ENCODE measurements at places on chromosomes 3 and 15.

DNA sequence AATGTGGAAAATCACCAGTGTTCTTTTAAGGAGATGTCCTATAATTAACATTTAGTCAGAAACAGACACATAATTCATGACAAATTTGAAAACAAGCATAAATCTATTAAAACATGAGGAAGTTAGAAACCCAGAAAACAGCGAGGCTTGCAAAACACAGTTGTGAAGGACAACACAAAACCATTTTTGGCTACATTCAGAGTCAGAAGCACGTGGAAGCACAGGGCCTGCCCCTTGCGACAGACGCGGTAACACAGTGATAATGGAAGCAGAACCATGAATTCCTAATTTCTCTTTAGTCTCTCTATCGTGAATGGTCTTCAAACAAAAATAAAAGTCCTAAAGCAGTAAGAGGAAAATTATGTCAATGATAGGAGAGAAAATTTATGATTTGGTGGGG, 12.2 kb downstream of the NCEH1 start:
- DNase-seq = no peak

- DNase-seq = no peak
These were observed 30.2 kb upstream of the LAMP3 start for GRCh38 chr3:183192650-183193300.

DNA sequence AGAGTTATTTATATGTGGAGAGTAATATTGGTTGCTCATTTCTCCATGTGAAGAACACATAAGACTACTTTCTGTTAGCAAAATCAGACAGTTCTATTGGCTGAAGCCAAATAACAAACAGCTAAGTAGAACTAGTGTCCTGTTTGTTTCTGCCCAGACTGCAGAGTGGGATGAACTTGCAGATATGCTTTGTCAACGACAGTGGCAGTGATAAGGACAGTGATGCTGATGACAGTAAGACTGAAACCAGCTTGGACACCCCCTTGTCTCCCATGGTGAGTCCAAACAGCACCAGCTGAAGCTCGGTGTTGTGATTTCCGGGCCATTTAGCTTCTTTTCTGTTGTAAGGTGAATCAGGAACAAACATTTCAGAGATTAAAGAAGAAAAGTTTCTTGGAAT, 102.6 kb upstream of the IL12A start:
- DNase-seq = no peak

- DNase-seq = no peak
These were observed 179.3 kb upstream of the CHRM5 start for GRCh38 chr15:33788906-33789540.

- no peak for DNase-seq
These were observed 35.9 kb upstream of the TMEM115 start for GRCh38 chr3:50395070-50395860.

GRCh38 chr3:152258448-152259393, 10.0 kb upstream of the MBNL1 start:
- DNase-seq = peak; percentile 73

DNA sequence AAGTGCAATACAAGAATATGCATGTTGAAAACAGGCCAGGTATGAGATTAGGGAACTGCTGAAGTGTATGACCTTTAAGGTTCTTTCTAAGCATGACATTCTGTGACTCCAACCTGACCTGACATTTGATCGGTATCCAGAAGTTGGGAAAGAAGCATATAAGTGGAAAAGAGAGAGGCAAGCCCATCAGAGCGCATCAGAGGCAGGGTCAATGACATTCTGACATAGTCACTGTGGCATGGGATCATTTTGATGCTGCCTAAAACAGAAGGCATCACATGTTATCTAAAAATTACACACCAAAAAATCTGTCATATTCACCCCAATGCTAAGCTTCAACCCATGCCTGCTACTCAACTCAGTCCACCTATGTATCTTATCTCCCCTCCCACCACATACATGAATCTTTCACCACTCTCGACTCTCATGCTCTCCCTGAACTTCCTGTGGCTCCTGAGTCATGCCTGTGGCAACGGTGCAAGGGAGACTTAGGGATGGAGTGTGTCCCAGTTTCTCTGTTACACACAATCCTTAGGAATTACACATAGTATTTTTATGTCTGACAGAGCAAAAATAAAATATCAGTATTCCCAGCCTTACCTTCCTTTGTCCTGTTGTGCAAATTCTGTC, 20.5 kb upstream of the LRRN1 start:
- no peak for DNase-seq

DNA sequence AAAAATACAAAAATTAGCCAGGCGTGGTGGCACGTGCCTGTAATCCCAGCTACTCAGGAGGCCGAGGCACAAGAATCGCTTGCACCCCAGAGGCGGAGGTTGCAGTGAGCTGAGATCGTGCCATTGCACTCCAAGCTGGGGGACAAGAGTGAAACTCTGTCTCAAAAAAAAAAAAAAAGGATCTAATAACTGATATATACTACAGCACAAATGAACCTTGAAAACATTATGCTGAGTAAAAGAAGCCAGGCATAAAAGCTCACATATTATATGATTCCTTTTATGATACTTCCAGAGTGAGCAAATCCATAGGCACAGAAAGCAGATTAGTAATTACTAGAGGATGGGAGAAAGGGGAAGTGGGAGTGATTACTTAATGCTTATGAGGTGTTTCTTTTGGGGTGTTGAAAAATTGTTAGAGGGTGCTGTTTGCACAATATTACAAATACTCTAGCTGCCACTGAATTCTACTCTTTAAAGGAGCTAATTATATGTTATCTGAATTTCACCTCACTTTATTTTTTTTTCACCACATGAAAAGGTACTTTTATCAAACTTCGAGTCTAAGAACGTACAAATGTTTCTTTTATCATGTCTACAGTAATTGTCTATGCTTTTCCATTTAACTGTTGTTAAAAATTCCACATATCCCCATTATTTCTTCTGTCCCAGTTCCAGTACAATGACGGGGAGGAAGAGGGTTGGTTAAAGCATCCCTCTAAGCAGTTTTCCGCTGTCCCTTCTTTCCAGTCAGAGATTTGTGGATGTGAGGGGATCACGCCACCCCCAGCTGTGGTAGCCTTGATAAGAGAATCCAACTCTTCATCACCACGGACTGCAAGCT, 77.7 kb upstream of the FAM174B start:
- no peak for DNase-seq

- no peak for DNase-seq
These were observed 3.1 kb upstream of the CFAP20DC start for GRCh38 chr3:59052803-59053411.

DNA sequence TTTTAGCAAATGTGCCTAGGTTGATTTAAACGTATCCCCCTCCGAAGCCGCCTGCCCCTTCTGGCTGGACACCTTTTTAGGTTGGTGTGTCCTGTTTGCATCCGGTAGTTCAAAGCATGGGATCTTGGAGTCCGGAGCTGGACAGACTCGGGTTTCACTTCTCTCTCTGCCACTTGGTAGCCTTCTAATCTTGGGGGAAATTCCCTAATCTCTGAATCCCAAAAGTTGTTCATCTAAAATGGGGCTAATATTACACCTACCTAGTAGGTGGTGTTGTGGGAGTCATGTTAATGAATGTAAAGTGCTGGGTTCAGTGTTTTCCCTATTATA, 760 bp downstream of the FANCI start:
- no peak for DNase-seq

DNA sequence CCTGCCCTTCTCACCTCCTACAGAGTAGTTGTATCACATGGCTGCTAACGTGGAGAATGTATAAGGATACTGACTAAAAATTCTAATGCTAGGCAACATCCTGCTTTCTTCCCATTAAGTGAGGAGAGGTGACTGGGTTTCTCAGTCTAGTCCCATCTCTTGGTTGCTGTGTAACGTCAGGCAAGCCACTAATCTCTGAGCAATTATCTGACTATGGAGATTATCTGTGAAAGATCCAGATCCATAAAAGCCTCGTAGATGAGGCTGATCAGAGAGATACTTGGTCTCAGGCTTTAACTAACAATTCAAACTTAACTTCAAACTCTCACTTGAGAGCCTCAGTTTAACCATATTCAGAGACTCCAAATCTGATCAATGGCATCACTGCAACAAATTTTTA, 4.7 kb upstream of the RPS17 start:
- DNase-seq = no peak

GRCh38 chr3:115397433-115397832, 225.9 kb upstream of the GAP43 start:
- no peak for DNase-seq

- DNase-seq = no peak
These were observed 262.9 kb upstream of the ATP10A start for GRCh38 chr15:26126070-26126469.

DNA sequence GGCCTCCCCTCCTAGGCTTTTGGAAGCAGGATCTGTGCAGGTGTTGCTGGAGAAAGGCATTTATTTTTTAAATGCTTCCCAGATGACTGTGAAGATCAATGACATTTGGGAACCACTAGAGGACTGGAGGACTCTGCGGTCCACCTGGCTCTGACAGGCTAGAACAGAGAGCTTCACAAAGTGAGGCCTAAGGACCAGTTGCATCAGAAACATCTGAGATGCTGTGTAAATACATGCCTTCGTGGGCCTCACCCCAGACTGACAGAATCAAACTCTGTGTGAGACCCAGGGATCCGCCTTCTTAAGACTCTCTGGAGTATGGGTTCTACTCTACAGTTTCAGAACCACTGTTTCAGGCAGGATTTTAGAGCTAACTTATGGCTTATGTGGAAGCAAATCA, 105.0 kb upstream of the ICE2 start:
- DNase-seq = no peak

DNA sequence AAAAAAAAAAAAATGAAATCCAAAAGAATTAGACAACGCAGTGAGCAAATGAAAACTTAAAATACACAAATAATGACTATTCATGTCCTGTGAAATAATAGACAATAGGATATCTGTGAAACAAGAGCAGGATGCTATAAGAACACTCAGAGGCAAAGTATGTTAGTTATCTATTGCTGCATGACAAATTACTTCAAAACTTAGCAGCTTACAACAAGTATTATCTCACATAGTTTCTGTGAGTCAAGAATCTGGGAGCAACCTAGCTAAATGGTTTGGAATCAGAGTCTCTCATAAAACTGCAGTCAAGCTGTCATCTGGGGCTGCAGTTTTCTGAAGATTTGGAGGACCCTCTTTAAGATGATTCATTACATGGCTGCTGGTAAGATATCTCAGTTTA, 36.5 kb upstream of the ZMAT3 start:
- no peak for DNase-seq

DNA sequence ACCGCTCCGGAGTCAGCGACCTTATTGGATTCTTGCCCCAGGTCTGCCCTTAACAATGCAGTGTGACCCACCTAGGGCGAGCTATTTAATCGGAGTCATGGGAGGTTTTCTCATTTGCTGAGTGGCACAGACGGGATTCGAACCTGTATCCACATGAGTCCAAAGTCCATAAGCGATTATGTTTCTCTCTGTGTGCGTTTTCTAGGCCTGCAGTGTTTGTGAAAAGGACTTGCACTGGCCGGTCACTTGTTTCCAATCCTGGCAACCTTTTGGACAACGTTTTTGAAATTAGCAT, 691 bp upstream of the HDGFL3 start:
- no peak for DNase-seq
